ENCODE measurements at places on chromosomes 5 and 9.

- no peak for DNase-seq
Measured at GRCh38 chr5:32707418-32707997, 3.6 kb upstream of the NPR3 start.

GRCh38 chr9:132160802-132161742 is 786 bp upstream of the NTNG2 start:
- peak; percentile 46 for DNase-seq

- DNase-seq = no peak
Measured at GRCh38 chr5:113612060-113612496, 98.6 kb downstream of the YTHDC2 start.

DNA sequence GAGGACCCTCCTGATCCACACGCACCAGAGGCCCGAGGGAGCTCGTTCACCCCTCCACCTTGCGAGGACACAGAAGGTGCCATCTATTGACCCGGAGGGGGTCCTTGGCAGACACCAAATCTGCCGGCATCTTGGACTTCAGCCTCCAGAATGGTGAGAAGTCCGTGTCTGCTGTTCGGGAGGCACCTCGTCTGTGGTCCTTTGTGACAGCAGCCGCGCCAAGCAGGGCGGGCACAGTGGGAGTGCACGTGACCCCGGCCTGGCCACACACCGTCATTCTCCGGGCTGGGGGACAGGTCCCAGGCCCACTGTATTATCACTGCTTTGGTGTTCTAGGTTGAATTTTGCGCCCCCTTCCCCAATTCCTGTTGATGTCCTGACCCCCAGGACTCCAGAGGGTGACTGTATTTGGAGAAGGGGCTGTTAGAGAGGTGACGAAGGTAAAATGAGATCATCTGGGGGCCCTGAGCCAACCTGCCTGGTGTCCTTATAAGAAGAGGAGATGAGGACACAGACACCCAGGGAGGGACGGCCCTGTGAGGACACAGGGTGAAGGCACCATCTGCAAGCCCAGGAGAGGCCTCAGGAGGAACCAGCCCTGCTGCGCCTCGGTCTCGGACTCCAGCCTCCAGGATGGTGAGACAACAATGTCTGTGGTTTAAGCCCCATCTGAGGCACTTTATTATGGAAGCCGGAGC is 15.7 kb downstream of the LPCAT1 start:
- no peak for DNase-seq

DNA sequence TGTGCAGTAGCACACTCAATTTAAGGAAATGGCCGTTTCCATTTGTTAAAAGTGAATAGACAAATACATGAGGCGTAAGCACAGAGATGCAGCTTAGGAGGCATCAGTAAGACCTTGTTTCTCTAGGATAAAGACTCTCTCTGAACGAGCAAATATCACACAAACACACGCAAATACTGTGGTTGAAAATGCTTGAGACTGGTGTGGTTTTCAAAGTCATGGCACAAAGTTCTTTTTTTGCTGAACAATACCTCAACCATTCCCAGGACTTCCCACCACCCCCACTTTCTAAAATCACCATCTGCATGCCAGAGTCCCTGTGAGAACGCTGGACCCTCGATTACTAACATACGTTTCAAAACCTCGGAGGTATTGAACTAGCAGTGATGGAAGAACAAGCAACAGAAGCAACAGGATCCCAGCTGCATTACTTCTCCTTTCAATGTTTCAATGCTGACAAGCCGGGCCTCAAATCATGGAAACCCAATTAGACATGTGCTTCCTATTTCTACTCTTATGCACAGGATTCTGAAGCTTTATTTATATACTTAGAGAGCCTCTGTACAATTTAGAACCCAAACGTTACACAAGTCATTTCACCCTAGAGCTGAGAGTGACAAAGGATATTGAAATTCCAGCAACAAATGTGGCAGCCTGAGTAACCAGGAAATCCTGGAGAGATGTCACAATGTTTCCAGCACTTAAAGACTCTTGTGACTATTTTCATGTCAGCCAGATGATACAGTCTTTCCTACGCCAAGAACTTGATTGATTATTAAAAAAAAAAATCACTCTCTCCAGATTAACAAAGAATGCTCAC is 63.9 kb downstream of the CDC14B start:
- DNase-seq = no peak

GRCh38 chr5:171762903-171763302 is 22.7 kb upstream of the SMIM23 start:
- DNase-seq = no peak

- DNase-seq = no peak
Measured at GRCh38 chr5:62722360-62722759, 143.7 kb downstream of the LRRC70 start.

GRCh38 chr9:7147121-7148090 is 389.6 kb downstream of the KDM4C start:
- no peak for DNase-seq

- DNase-seq = no peak
Measured at GRCh38 chr9:95726756-95727155, 148.7 kb upstream of the ERCC6L2 start.

DNA sequence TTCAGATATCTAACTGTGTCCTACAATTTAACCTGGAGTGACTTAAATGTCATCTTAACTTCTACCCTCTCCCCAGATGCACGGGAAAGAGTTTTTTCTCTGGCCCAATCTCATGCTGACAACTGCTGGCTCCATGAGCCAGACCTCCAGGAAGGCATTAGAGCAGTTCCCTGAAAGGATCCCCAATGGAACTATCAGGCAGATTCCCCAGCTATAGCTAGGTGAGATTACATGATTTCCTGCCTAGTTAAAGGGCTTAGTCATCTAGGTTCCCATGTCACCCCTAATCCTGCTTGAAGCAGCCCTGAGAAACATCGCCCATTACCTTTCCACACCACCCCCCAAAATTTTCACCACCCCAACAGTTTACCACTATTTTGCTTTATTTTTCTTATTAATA is 373.5 kb upstream of the TRPC7 start:
- DNase-seq = no peak

DNA sequence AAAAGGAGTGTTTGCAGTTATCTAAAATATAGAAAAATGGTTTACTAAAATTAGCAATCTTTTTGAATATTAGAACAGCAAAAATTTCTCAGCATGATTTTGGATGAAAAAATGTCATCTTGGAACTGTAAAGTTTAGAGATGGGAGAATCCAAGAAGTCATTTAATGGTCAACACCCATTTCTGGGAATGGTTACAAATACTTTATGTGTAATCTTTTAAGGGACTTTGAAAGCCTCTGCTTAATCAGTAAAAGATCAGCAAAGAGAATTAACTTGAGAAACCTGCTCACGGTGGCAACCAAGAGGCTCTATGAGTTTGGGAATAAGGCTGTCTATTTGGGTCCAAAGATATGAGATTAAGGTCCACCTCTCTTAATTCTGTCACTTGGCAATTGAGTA is 13.0 kb downstream of the C1QTNF3 start:
- no peak for DNase-seq

- no peak for DNase-seq
Measured at GRCh38 chr5:93188876-93189485, 392.0 kb downstream of the NR2F1-AS1 start.

GRCh38 chr9:87671925-87672324 is 54.0 kb upstream of the CTSL start:
- no peak for DNase-seq

DNA sequence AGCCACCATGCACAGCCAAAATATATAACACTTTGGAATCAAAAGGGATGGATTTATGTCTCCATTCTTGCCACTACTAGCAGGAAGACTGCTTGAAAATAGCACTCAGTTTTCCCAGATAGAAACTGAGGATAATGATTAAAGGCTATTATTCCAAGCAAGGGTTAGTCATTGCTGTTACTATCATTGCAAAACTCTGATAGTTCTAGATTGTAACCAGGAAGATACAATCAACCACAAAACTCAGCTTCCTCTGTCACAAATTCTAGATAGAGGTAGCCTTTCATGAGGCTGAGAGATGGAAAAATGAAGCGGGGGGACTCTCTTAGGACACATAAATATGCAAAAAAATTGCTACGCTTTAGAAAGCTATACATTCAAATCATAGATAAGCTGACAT is 3.1 kb downstream of the ANXA1 start:
- no peak for DNase-seq

- no peak for DNase-seq
Measured at GRCh38 chr5:6487081-6487480, 38.4 kb downstream of the UBE2QL1 start.

DNA sequence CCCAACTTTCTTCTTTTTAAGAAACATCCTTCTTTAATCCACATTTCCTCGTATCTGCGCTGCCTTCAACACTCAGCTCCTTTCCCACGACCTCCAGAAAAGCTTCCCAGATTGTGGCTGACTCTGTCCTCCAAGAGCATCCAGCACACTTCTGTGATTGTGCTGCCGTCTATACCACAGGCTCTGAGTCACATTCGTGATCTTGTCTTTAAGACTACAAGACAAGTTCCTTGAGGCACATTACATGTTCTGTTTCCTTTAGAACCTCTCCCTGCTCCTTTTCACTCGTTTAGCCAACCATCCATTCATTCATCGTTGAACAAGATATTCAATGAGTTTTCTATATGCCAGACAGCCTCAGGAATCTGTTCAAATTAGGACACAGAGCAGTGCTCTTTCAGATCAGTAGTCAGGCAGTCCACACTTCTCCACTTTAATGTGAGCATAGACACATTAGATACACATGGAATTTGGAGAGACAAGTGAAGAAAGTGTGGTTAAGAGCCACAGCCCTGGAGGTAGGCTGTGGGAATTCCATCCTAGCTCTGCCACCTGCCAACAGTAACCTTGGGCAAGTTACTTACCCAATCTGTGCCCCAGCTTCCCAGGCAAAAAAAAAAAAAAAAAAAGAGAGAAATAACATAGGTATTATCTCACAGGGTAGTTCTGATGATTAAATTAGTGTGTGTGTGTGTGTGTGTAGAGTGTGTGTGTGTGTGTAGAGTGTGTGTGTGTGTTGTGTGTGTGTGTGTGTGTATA is 18.9 kb downstream of the WHRN start:
- no peak for DNase-seq

DNA sequence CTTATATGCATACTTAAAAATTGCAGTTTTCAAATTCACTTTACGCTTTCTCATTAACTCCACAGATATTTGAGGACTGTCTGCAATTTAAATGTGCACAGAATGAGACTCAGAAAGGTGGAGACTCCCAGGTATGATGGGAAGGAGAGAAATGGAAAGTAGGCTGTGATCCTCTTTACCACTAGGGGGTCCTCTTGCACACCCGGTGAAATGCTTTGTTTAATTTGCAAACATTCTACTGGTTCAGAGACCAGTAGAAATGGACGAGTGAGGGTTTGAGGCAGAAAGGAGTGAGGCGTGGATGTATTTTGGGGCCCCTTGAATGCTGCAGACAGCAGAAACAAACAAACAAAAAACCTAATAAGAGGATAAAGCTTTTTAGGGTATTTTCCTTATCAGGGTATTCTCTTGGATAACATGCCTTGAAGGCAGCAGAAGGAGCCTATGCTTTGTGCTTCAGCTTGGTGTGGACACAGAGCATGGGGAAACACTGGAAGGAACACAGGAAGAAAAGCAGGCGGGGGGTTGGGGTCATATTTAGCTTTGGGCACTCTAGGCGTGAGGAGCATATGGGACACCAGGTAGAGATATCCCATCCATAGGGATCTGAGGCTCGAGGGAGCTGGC is 410.1 kb downstream of the DMRT2 start:
- no peak for DNase-seq

DNA sequence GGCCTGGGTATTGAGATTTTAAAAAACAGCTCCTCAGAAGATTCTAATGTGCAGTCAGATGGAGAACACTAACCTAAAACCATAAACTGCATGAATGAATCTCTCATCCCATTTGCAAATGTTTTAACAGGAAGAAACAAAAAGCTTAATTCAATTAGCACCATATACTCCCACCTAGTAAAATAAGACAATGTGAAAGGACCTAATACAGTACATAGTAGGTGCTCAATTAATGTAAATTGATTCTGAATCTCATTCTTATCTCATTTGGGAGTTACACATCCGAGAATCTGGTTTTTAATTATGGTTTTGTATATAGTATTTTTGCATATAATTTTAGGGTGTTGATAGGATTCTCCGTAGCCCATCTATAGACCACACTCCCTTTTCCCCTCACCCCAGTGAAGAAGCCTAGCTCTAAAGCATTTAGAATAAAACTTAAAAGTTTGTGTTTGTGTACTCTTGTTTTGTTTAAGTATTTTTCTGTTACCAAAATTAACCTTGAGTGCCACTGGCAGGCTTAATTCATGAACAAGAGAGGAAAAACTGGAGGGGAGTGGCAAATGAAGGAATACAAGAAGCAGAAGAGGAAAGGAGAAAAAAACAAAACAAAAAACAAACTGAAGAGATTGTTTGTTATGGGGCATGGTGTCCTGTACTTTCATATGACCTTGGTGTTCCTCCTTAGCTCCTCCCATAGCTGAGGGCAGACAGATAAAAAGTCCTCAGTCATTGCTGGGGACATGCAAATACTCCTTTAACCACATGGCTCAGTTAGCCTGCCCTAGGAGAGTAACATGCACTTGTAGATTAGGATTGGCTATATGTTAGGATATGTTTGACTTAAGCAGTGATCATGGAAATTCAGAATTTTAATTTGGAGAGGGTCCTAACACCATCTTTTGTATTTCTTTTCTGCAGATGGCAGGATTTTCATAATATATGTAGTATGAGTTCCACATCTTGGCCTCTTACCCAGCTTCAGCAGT is 1.2 kb downstream of the RNF14 start:
- DNase-seq = no peak

DNA sequence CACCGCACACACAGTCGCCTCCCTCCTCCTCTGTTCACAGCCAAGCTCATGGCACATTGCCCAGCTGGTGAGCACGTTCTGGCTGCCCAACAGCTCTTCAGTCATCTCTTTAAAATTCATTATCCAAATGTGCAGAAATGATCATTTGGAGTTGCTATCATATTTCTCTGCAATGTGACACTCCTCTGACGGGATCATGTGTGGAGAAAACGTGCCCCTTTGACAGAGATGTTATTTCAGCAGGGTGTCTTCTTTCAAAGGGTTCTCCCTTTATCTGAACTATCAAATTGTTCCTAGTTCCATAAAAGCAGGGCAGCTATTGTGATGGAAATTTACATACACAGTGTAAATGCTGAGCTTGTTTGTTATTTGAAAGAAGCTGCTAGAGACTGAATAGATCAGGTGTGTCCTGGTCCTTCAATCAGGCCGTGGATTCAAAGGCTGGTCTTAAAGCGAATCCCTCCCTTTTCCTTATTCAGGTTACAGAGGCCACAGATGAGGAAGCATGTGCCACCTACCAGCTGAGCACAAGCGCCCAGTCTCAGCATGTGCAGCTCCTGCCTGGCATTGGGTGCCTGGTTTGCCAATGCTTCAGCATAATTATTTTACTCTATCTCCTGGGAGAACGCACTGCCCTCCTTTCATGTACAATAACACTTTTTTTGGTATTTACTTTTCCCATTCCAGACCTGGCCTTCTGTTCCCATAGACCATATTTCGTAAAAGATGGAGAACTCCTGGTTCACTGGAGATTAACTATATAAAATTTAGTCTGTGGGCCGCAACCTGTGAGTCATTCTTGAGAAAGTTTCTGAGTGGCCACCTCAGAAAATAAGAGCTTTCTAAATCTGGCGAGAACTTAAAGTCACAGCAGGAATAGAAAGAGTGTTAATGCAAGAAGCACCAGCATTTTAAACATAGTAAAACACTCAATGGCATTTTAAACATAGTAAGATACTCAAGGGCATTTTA is 433.7 kb downstream of the ENC1 start:
- no peak for DNase-seq

GRCh38 chr9:86263876-86264275 is 4.4 kb upstream of the C9orf153 start:
- DNase-seq = no peak
